Fibroblast of villous mesenchyme (primary cell): ENCODE measurements at places on chromosomes 2 and 18. TPM values are rescaled to one million over a fixed set of nuclear protein-coding genes. Genes with fewer than 3 reads are reported as not detected.

NTSR2 gene
- not detected in 2 replicates for total RNA-seq

GRCh38 chr18:49238433-49239042, 221.9 kb downstream of the DYM start:
- peak; percentile 46 for DNase-seq

RAX gene
- not detected in 2 replicates for total RNA-seq

SLC4A1AP gene
- 28.7 and 31.1 TPM in 2 replicates for total RNA-seq

- DNase-seq = peak; percentile 56
Observed at GRCh38 chr18:25832001-25832604, 258.3 kb downstream of the SS18 start.

- DNase-seq = no peak
Observed at GRCh38 chr2:163246135-163246534, 407.6 kb upstream of the KCNH7 start.

DNA sequence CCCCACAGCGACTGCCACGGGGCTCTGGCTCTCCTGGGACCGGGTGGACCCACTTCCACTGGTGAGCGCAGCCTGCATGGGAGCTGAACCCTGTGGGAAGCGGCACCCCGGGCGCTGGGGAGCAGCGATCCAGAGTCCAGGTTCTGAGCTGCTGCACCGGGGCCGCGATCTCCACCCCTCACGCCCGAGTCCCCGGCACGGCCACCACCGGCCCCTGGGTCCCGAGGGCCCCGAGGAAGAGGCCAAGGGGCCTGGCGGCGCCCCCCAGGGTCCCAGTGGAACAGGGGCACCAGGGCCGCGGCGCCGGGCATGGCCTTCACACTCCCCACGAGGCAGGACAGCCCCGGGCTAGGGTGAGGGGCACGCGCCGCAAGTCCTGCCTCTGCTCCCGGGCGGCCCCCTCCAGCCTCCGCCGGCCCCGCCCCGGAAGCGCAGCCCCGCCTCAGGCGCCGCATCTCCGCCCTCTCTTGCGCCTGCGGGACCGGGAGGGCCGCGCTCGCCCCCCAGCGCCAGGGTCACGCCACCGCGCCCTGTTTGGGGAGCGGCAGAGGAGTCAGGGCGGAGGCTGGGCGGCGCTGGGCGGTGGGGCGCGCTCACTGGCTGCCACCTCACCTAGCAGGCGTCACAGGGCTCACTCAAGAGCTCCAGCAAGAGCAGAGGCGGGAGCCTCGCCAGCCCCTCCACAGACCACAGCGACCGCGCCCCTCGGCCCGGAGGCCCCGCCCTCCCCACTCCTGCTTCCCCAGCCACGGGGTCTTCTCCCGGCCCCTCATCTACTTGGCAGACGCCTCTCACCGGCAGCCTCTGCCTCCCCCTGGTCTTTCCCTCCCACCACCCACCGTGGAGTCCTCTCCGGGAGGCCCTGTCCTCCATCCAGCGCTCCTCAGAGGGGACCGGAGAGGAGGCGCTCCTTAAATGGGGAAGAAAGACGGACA, 26.8 kb downstream of the THAP4 start:
- peak; percentile 87 for DNase-seq

RAB17 gene
- 0.43 and 0.64 TPM in 2 replicates for total RNA-seq

- DNase-seq = peak; percentile 24
Observed at GRCh38 chr2:3282056-3282998, 95.3 kb downstream of the EIPR1 start.

- DNase-seq = peak; percentile 63
Observed at GRCh38 chr2:67485431-67485830, 88.3 kb downstream of the ETAA1 start.

GRCh38 chr2:131035826-131036231, 57.4 kb downstream of the FAM168B start:
- no peak for DNase-seq

CABYR gene
- 6.4 and 20.3 TPM in 2 replicates for total RNA-seq

GRCh38 chr18:78587626-78588600, 391.7 kb upstream of the SALL3 start:
- DNase-seq = no peak

- DNase-seq = peak; percentile 45
Observed at GRCh38 chr2:182018218-182018617, 32.6 kb downstream of the PPP1R1C start.

ROCK1 gene
- 42.5 and 55.3 TPM in 2 replicates for total RNA-seq

PCARE gene
- total RNA-seq = not detected in 2 replicates

GRCh38 chr2:115910270-115910669, 1467.8 kb downstream of the DPP10 start:
- no peak for DNase-seq

GRCh38 chr2:43233218-43234212, 7.1 kb upstream of the ZFP36L2 start:
- DNase-seq = no peak

DNA sequence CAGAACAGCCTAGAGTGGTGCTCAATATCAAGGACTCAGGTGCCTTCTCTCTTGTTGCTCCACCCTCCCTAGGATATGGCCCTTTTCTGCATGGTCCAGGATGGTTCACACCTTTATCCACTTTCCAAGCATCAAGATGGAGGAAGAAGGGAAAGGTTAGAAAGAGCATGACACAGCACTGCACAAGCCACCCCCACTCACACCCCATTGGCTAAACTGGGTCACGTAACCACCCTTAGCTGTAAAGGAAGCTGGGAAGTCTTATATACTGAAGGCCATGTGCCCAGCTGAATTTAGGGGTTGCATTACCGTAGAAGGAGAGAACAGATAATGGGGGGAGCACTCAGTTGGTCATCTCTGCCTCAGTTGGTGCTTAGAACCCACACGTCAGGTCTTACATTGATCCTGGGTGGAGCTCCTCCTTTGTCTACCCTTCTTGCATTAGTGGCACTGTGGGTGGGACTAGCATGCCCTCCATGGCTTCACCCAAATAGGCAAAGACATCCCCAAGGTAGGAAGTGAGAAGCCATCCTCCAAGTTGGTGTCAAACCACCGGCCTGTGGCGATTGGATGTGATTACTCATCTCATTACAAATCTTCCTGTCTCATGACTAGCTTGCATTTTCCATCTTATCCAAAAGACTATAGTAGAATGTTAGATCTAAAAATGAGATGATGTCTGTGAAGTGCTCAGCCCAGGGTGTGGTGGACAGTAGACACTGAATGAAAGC, 248.5 kb downstream of the HAUS1 start:
- DNase-seq = no peak

GRCh38 chr18:29241199-29241598, 1064.3 kb upstream of the CDH2 start:
- DNase-seq = no peak

DNA sequence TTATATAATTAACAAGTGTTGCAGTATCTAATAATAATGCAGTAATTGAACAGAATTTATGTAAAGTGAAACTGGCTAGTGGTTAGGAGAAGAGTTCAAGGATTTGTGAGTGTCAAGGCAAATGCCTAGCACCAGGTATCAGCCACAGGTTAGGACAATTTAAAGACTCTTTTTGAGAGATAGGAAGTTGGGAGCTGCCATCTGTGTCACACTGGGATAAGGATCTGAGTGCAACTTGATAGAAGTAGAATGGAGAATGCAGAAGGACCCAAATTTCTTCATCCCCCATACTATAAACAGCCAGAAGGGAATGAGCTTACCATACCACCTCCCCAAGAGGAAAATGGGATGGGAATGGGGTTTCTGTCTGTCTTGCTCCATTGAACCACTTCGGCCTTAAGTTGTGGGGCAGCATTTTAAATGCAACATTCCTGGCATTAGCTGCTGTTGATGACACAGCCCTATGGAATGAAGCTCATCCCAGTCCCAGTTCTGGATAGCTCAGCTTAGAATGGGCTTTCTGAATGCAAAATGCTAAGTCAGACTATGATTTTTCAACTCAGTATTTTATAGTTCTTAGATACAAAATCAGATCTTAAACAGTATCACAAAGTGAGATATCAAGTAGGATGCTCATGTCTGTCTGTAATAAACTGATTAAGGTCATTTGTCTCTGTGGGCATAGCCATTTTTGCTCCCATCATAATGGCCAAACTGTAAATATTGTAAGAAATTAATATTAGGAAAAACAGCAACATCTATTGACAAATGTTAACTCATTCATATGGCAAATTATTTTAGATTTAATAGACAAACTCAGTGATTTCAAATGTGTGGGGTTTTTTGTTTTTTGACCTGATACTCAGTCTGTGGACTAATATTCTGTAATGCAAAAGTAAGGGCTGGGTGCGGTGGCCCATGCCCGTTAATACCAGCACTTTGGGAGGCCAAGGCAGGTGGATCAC, 44.0 kb downstream of the GPR155 start:
- peak; percentile 72 for DNase-seq

FKBP7 gene
- total RNA-seq = 31.2 and 38.9 TPM in 2 replicates

- no peak for DNase-seq
Observed at GRCh38 chr2:145108959-145109710, 589.2 kb upstream of the ZEB2 start.

- no peak for DNase-seq
Observed at GRCh38 chr2:18525852-18526251, 34.6 kb downstream of the RDH14 start.

- DNase-seq = no peak
Observed at GRCh38 chr18:22609642-22610041, 191.9 kb upstream of the CTAGE1 start.

GPBAR1 gene
- total RNA-seq = under 0.01 TPM in 1 of 2 replicates, not detected in the other
